CD4-positive, alpha-beta T cell (primary cell): ENCODE measurements at places on chromosomes 1 and 21. TPM values are rescaled to one million over a fixed set of nuclear protein-coding genes. Genes with fewer than 3 reads are reported as not detected.
A peak's percentile ranks its signal among the peaks of the same experiment; 100 is the strongest.

DNA sequence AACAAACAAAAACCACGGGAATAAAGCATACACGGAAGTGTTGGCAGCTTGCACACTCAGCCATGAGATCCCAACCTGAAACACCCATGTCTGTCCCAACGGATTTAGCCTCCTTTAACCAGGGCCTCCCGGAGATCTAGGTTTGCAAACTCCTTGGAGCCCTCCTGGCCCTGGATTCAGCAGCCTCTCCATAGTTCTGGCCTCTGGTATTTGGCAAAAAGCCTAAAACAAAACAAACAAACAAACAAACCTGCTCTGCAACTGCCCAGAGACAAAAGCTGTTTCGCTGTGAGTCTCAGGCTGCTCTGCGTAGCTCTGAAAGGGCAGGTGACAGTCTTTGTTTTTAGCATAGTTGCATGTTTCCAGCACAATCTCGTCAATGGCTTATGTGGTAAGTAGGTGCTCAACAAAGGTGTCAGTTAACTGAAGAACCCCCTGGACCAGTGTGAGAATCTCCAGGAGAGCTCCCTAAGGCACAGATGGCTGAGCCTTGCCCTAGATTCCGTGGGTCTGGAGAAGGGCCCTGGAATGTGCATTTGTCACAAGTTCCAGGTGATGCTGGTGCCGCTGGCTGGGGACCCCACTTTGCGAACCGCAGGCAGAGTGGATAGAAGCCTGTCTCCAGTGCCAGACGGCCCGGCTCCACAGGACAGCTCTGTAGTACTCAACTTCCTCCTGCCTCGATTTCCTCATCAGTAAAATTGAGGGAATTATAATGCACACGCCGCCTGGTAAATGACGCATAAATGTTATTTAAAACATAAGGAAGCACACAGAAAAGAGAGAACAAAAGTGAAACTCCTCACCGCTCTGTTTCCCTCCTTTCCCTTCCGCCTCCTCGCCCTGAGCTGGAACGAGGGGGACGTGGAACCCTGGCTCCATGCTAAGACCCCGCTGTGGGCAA lies 86.2 kb downstream of the RIPK4 start:
- no peaks in the 10 kb centered on the region for H3K4me1 ChIP-seq
- H3K27me3 ChIP-seq, result peaks cover 16% of the 10 kb centered on the region
- no peak overlapping the region for H3K27ac ChIP-seq
- H3K36me3 ChIP-seq, result no peaks in the 10 kb centered on the region
- no peak overlapping the region for H3K4me3 ChIP-seq

GRCh38 chr1:109046671-109047070 lies 4.8 kb upstream of the WDR47 start:
- no peaks in the 10 kb centered on the region for H3K36me3 ChIP-seq
- DNase-seq, result no peak
- H3K4me3 ChIP-seq, result no peak overlapping the region
- no peak overlapping the region for H3K27ac ChIP-seq
- peaks cover 6% of the 10 kb centered on the region for H3K4me1 ChIP-seq

- H3K4me3 ChIP-seq, result no peak overlapping the region
- H3K36me3 ChIP-seq, result no peaks in the 10 kb centered on the region
- no peaks in the 10 kb centered on the region for H3K4me1 ChIP-seq
- no peaks in the 10 kb centered on the region for H3K27me3 ChIP-seq
- no peak overlapping the region for H3K27ac ChIP-seq
Observed at GRCh38 chr1:20597650-20598049, 8.8 kb downstream of the CDA start.

DNA sequence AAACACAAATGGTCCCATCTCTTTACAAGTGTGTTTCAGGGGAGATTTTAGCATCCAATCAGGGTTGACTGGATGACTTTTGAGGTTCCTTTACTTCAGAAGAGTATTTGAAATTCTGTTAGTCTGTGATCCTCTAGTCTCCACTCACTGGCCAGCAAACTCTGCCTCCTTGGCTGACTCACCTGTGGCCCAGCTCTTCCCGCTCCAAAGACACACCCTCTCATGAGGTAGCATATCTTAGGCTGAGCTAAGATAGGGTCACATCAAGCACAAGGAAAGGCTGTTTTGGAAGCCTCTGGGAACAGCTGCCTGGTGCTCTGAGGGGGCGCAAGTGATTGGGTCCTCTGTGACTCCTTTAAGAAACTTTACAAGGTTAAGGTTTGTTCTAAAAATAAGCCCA lies 102.3 kb upstream of the FGGY start:
- H3K27ac ChIP-seq, result no peak overlapping the region
- no peaks in the 10 kb centered on the region for H3K27me3 ChIP-seq
- H3K4me3 ChIP-seq, result no peak overlapping the region
- DNase-seq, result no peak
- no peaks in the 10 kb centered on the region for H3K4me1 ChIP-seq
- H3K36me3 ChIP-seq, result no peaks in the 10 kb centered on the region

DNA sequence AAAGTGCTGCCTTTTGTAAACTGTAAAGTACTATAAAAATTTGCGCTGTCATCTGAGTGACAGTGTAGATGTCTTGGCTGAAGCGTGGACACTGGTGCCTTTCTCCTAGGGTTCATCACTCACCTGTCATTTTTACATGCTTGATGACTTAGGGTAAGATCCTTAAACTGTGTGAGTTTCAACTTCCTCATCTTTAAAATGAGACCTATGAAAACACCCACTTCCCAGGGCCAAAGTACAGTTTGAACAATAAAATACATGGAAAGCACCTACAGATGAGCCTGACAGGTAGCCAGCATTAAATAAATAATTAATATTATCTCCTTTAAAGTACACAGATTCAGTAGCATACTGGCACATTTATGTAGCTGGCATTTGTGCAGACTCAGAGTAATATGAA lies 309.9 kb downstream of the CHRM3 start:
- no peak for DNase-seq
- H3K36me3 ChIP-seq, result no peaks in the 10 kb centered on the region
- no peak overlapping the region for H3K27ac ChIP-seq
- no peaks in the 10 kb centered on the region for H3K27me3 ChIP-seq
- H3K4me1 ChIP-seq, result no peaks in the 10 kb centered on the region
- no peak overlapping the region for H3K4me3 ChIP-seq

GRCh38 chr21:37435711-37436110 lies 69.1 kb downstream of the DYRK1A start:
- no peaks in the 10 kb centered on the region for H3K27me3 ChIP-seq
- peaks cover 5% of the 10 kb centered on the region for H3K36me3 ChIP-seq
- no peak overlapping the region for H3K27ac ChIP-seq
- H3K4me1 ChIP-seq, result peaks cover 17% of the 10 kb centered on the region
- no peak for DNase-seq

- no peak overlapping the region for H3K4me3 ChIP-seq
- no peak overlapping the region for H3K27ac ChIP-seq
- H3K36me3 ChIP-seq, result no peaks in the 10 kb centered on the region
Observed at GRCh38 chr1:72062584-72062983, 219.8 kb downstream of the NEGR1 start.

GRCh38 chr1:194512345-194512744 lies 1325.9 kb upstream of the B3GALT2 start:
- no peaks in the 10 kb centered on the region for H3K36me3 ChIP-seq
- no peak overlapping the region for H3K4me3 ChIP-seq
- no peaks in the 10 kb centered on the region for H3K27me3 ChIP-seq
- H3K4me1 ChIP-seq, result no peaks in the 10 kb centered on the region
- no peak overlapping the region for H3K27ac ChIP-seq

DNA sequence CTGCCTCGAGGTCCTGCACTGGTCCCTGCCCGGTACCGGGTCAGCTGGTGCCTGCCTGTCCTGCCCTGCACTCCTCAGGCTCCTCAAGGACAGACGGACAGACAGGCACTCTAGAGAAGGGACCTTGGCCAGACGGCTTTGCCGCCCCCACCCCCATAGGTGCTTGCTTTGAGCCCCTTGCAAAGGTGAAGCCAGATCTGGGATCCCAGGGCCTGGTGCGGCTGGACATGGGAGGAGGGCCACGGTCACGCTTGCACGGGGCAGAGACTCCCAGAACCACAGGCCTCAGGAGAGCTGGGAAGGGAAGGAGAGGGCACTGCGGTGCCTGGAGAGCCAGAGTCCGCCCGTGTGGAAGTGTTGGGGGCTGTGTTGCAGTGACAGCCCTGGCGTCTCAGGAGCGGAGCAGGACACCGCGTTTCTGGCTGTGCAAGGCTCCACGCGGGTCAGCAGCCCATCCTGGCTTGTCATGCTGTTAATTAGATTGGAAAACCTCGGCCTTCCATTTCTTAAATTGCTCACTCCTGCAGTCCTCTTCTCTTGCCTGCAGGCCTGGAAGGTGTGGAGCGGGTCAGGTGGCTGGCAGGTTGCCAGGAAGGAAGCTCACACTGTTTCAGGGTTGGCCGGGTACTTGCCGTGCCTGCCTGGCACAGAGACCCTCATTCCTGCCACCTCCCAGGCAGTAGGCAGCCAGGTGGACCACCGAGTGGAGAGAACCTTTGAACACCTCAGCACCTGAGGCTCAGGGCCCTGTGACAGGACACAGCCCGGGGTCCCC lies 16.3 kb downstream of the COL18A1 start:
- no peaks in the 10 kb centered on the region for H3K27me3 ChIP-seq
- no peak overlapping the region for H3K27ac ChIP-seq
- H3K4me3 ChIP-seq, result no peak overlapping the region
- H3K4me1 ChIP-seq, result no peaks in the 10 kb centered on the region

GRCh38 chr1:15345705-15346345 lies 63.9 kb upstream of the EFHD2 start:
- no peak overlapping the region for H3K27ac ChIP-seq
- H3K4me3 ChIP-seq, result no peak overlapping the region
- H3K27me3 ChIP-seq, result no peaks in the 10 kb centered on the region
- peaks cover 80% of the 10 kb centered on the region for H3K4me1 ChIP-seq
- DNase-seq, result peak; percentile 48
- no peaks in the 10 kb centered on the region for H3K36me3 ChIP-seq

- peaks cover 5% of the 10 kb centered on the region for H3K4me1 ChIP-seq
- H3K27me3 ChIP-seq, result no peaks in the 10 kb centered on the region
- no peak for DNase-seq
- no peak overlapping the region for H3K4me3 ChIP-seq
Observed at GRCh38 chr1:84095308-84095707, 48.8 kb upstream of the PRKACB start.

DNA sequence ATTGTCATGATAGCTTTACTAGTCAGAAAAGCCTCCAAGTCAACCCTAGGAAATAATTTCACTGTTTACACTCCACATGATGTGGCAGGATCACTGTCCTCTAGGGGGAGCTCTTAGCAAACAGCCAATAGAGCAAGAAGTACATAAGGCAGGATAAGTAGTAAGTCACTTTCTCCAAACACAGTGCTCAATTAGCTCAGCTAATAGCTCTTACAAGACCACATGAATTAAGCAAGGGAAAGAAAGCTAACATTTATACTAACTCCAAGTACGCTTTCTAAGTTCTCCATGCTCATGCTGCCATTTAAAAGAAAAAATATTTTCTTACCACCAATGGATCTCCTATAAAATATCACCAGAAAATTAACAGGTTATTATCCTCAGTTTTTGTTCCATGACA lies 66.9 kb upstream of the LRIF1 start:
- no peaks in the 10 kb centered on the region for H3K36me3 ChIP-seq
- no peaks in the 10 kb centered on the region for H3K4me1 ChIP-seq
- no peaks in the 10 kb centered on the region for H3K27me3 ChIP-seq

DNA sequence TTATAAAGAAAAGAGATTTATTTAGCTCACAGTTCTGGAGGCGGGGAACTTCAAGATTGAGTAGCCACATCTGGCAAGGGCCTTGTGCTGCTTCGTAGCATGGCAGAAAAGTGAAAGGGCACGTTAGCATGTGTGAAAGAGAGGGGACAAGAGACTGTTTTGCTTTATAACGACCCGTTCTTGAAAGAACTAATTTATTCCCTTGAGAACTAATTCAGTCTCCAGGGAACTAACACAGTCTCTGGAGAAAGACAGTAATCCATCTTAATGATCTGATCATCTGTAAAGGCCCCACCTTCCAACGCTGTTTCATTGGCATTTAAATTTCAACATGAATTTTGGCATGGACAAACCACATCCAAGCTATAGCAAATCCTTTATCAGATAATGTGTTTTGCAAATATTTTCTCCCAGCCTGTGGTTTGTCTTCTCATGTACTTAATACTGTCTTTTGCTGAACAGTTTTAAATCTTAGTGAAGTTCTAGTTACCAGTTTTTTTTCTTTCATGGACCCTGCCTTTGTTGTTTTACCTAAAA lies 26.1 kb downstream of the MTR start:
- no peaks in the 10 kb centered on the region for H3K27me3 ChIP-seq
- no peak overlapping the region for H3K27ac ChIP-seq
- peaks cover 56% of the 10 kb centered on the region for H3K36me3 ChIP-seq
- H3K4me1 ChIP-seq, result no peaks in the 10 kb centered on the region
- DNase-seq, result no peak
- no peak overlapping the region for H3K4me3 ChIP-seq

DNA sequence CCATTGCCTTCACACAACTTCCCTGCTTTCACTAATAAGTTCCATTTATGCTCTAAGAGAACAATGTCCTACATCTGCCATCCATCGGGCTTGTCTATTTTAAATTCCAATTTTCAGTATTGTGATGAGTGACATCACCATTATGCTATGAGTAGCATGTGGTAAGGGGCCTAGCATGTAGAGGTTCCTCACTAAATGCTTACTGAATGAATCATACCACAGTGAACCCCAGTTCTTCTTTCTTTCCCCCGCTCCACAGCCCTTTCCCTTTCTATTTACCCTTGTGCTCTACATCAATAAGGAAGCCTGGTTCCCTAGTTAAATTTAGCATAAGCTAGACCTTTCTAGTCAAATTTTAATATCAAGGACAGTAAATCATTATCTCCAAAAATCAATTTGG lies 195.0 kb upstream of the RGS18 start:
- H3K27me3 ChIP-seq, result no peaks in the 10 kb centered on the region
- H3K36me3 ChIP-seq, result no peaks in the 10 kb centered on the region
- H3K4me1 ChIP-seq, result no peaks in the 10 kb centered on the region
- DNase-seq, result peak; percentile 11
- no peak overlapping the region for H3K4me3 ChIP-seq

- H3K27me3 ChIP-seq, result no peaks in the 10 kb centered on the region
- no peak for DNase-seq
- H3K36me3 ChIP-seq, result no peaks in the 10 kb centered on the region
- no peak overlapping the region for H3K4me3 ChIP-seq
- H3K27ac ChIP-seq, result no peak overlapping the region
- H3K4me1 ChIP-seq, result no peaks in the 10 kb centered on the region
Observed at GRCh38 chr1:117685936-117686806, 80.3 kb downstream of the TENT5C start.

DNA sequence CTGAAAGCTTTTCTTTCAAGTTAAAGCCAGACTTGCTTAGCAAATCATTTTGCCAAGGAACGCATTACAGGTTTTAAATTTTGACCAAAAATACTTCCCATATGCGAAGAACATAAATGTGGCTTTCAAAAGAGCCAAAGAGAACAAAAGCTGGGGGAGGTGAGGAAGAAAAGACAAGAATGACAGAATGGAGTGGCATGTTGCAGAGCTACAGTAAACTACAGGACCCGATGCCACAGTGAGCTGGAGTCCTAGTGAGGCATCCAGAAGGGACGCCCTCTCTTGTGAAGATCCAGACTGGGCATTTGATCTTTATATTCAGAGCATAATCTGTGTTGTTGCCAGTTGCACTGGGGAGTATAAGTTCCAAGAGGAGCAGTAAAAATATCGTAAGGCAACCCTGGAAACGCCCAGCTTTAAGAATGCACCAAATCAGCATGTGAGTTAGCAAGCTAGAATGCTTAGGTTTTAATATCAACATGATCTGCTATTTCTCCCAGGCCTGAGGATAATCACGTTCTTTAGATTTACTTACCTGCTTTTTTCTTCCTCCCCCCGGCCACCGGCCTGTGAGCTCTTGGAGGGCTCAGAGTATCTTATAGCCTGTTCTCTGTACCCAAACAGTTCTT lies 48.4 kb upstream of the HOOK1 start:
- no peaks in the 10 kb centered on the region for H3K4me1 ChIP-seq
- no peak overlapping the region for H3K4me3 ChIP-seq
- no peaks in the 10 kb centered on the region for H3K27me3 ChIP-seq
- H3K27ac ChIP-seq, result no peak overlapping the region

Gene GJA9
- total RNA-seq, result not detected

Gene KCNH1
- not detected for total RNA-seq

Gene MRAP
- total RNA-seq, result not detected
